ENCODE measurements at places on chromosomes 5 and 9.

GRCh38 chr5:96197347-96197746 is 235.7 kb upstream of the ELL2 start:
- DNase-seq = no peak

DNA sequence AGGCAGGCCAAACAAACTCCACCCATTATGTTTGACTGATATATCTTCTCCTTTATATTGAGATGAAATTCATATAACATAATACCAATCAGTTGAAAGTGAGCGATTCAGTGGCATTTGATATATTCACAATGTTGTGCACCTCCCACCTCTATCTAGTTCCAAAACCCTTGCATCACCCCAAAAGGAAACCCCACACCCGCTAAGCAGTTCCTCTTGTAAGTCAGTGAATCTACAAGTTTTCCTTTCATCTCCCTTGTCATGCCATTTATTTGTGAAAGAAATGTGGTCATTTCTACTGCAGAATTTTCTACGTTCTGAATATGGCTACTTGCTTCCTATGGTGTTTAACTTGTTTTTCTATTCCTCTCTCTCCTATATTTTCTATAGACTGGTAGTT is 99.4 kb upstream of the PTPN3 start:
- DNase-seq = no peak

DNA sequence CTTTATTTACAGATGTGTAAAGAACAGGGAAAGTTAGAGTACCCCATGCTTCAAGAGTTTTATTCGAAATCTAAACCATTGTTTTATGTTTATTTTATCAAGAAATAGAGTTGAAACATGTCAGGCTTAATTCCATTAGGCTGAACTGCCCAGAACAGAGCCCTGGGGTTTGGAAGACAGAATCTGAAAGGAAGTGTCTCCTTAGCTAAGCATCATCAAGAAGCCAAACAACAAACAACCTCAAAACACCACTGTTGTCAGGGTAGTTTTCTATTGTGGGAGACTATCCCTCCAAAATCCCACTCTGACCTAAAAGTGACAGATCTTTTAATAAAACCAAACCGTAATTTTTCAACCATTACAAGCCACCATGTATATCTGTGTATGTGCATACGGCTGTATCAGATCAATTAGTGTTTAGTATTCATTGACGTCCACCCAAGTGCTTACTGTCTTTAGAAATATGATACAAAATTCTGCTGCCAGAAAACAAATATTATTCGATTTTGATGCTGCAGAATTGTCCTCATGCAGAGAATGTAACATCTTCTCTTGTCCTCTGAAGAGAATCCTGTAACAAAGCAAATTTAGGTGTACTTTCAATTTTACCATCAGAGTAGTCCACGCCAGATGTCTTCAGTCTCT is 271.9 kb upstream of the TMEM161B start:
- no peak for DNase-seq

- DNase-seq = no peak
Observed at GRCh38 chr9:97059626-97060025, 20.7 kb upstream of the CTSV start.

- DNase-seq = no peak
Observed at GRCh38 chr5:53473633-53474032, 6.8 kb upstream of the FST start.

DNA sequence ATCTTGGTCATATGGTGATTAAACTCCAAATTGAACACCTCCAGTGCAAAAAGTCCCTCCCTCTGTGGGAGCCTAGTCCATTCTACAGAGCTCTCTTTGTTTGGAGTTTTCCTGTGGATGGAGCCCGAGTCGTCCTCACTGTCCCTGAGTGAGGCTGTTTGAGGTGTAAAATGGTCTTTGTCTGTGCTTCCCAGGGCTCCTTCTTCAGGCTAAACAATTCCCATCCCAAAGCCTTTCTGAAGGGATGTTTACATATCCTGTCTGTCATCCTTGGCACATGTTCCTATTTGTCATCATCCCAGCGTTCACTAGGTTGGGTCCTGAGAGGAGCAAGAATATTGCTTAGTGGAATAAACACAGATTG is 68.9 kb downstream of the COL27A1 start:
- DNase-seq = no peak

DNA sequence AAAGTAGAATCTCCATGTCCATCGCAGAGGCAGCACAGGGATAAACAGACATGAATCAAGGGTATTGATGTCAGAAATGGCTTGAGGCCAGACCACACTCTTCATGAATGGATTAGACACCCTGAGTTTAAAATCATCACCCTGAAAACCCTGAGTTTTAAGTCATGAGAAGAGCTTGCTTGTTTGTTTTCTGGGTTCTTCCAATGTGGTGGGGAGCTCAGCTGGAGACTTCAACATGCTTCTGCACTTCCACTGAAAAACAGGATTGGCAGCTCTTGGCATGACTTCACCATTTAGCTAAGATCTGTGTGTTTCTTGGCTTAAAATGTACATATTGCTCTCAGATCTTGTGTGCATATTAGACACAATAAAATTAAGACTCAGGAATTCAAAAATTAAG is 9.8 kb downstream of the GCNT4 start:
- DNase-seq = no peak

DNA sequence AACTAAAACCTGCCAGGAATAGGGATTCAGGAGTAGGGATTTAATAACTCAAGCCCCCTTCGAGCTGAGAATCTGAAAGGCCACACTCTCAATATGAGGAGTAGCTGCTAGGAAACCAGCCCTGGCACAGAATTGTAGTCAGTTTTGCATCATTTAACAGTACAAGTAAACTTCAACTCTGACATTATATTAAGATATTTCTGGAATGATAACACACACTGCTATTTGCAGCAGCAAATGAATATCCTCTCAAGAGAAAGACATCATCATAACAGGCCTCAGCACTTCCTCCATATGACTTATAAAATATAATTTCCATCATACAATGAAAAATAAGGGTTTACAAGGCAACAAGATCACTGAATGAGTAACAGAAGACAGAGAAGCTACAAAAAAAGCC is 138.2 kb upstream of the RFX3 start:
- DNase-seq = no peak
